CD8-positive, alpha-beta memory T cell (primary cell): ENCODE measurements at places on chromosomes 13 and 19.

- no peak overlapping the region for H3K4me3 ChIP-seq
- no peak for DNase-seq
- no peaks in the 10 kb centered on the region for H3K4me1 ChIP-seq
These were observed 118.7 kb downstream of the FRY start for GRCh38 chr13:32150239-32150638.

- H3K4me3 ChIP-seq, result no peak overlapping the region
- no peaks in the 10 kb centered on the region for H3K36me3 ChIP-seq
- no peak for DNase-seq
- peaks cover 15% of the 10 kb centered on the region for H3K27me3 ChIP-seq
These were observed 524 bp downstream of the RUBCNL start for GRCh38 chr13:46386392-46387063.

GRCh38 chr13:91136806-91137205, 210.7 kb upstream of the MIR17HG start:
- no peaks in the 10 kb centered on the region for H3K27me3 ChIP-seq
- no peak overlapping the region for H3K4me3 ChIP-seq
- no peak overlapping the region for H3K27ac ChIP-seq
- H3K4me1 ChIP-seq, result no peaks in the 10 kb centered on the region
- no peak for DNase-seq

- DNase-seq, result no peak
- peaks cover 41% of the 10 kb centered on the region for H3K4me1 ChIP-seq
- H3K36me3 ChIP-seq, result no peaks in the 10 kb centered on the region
- no peaks in the 10 kb centered on the region for H3K27me3 ChIP-seq
- H3K27ac ChIP-seq, result peak overlapping the region; percentile 79
These were observed 1.0 kb downstream of the FNDC3A start for GRCh38 chr13:48976576-48977285.

DNA sequence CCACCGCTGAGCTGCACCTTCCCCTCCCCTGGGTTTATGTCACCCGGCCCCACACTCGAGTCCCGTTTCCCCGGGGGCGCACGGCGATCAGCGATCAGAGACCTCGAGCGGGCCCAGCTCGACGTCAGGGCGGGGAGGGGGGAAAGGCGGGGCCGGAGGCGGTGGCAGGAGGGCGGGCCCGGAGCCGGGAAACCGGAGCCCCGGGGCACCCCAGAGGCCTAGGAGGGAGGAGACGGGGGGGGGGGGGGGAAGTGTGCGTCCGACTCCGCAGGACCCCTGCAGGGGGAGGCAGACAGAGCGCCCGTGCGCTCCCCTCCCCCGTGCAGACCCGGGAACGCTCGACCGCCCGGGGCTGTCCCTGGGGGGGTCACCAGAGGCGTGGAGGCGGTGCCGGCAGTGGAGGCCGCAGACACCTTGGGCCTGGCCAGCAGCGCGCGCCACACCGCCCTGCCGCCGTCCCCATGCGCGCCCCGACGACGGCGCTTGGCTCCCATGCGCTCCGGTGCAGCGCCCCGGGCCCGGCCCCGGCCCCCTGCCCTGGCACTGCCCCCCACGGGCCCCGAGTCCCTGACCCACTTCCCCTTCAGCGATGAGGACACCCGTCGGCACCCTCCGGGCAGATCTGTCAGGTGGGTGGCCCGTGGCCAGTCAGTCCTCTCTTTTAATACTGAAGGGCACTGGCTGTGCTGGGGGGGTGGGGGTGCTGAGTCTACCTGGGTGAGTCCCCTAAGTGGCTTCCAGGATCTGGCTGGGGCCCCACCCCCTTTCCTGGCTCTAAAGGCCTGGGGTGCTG, 11.8 kb downstream of the PDE4A start:
- H3K4me1 ChIP-seq, result peaks cover 45% of the 10 kb centered on the region
- H3K4me3 ChIP-seq, result peak overlapping the region; percentile 45
- H3K27ac ChIP-seq, result peak overlapping the region; percentile 85
- peaks cover 4% of the 10 kb centered on the region for H3K27me3 ChIP-seq

DNA sequence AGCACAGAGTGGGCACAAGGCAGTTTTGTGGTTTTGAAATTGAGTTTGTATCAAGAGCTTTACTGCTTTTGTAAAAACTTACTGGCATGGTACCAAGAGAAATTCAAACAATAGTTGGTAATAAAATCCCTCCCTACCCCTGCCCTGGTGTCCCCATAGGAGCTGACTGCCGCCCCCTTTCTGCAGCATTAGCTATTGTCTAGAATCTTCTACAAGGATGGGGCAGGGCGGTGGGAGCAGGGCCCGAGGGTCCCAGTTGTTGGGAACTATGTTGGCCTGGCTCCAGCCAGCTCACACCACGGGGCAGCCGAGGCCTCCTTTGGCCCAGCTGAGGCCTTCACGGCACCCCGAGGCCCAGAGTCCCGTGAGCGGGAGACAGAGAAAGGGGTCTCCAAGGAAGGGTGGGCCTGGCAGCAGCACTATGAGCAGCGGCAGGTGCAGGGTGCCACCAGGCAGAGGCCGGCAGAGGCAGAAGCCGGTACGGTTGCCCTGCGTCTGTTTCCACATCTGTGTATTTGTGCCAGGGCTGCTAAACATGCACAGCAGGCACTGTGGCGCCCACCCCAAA, 57.9 kb downstream of the KDM4B start:
- no peak overlapping the region for H3K4me3 ChIP-seq
- no peak for DNase-seq
- H3K36me3 ChIP-seq, result no peaks in the 10 kb centered on the region
- H3K27me3 ChIP-seq, result no peaks in the 10 kb centered on the region
- no peak overlapping the region for H3K27ac ChIP-seq
- H3K4me1 ChIP-seq, result no peaks in the 10 kb centered on the region
